Esophagus muscularis mucosa (tissue), 4 donors: ENCODE measurements at places on chromosomes 7 and 10.

DNA sequence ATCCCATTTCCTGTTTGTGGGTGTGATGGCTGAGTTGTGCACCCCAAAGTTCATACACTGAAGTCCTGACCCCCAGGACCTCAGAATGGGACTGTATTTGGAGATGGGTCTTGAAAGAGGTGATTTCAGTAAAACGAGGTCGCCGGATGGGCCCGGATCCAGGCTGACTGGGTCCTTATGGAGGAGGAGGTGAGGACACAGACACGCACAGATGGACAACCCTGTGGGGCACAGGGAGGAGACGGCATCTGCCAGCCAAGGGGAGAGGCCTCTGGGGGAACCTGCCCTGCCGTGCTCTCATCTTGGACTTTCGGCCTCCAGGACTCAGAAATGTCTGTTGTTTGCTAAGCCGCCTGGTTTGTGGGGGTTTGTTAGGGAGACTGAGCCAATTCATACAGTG lies 61.1 kb downstream of the PTPRN2 start:
- DNase-seq, result no peak

- no peak for DNase-seq
Measured at GRCh38 chr7:106871793-106872571, 6.9 kb downstream of the PIK3CG start.

DNA sequence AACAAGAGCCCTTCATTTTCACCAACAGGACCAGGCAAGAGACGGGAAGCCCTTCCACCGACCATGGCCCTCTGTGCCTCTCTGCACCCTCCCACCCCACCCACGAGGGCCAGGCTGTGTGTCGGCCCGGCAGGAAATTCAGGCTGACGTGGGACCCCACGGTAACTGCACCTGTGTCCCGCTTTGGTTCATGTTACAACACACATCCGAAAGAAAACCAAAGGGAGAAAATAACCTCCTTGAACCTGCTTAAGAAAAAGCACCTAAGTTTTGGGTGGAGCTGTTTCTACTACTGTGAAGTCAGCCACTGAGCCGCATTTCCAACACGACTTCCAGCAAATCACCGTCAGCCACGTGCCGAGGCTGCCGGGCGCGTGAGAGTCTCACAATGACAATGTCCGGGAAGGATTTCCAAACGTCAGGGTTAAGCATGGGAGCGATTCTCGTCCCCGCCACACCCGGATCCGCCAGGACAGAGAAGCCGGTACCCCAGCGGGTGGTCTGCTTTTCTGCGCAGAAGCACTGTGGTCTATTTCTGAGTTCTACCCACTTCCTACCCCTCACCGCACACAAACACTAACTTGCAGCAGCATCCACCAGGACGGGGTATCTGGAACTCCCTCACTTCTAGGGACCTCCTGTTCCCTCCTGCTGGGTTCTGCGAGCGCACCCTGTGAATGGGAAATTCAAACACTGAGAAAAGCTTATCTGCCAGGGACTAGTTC lies 36.6 kb downstream of the AMZ1 start:
- DNase-seq, result no peak

DNA sequence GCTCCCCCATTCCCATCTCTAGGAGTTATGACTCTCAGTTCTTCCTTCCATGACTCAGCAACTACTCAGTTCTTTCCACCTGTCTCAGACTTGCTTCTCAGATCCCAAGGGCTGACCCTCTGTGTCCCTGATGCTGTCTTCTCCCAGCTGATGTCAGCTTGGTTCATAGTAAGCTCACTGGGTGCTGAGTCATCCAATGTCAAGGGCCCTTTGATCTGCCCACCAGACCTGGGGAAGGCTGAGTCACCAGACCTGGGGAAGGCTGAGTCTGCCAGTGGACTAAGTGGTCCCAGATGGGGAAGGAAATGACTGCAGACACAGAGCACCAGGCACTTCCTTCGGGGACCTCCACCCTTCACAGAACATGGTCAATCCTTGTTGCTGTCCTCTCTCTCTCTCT lies 76.1 kb upstream of the ZEB1 start:
- no peak for DNase-seq

DNA sequence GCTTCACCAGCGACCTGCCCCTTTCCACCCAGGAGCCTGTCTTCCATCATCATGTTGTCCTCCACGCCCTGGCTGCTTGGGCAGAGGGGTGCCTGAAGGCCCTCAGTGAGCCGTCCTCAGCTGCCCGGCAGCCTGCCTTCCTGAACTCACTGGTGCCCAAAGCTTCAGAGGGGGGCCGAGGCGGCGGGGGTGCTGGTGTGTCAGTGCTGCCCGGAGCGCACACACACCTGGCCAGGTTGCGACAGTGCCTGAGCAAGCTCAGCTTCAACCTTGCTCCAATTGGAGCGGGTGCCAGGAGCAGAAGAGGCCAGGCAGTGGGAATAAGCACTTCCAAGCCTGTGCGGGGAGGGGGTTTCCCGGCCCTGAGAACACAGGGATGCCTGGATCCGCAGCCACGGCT lies 566.3 kb downstream of the INHBA start:
- no peak for DNase-seq

- no peak for DNase-seq
Measured at GRCh38 chr10:79226391-79227245, 120.7 kb upstream of the PPIF start.

- DNase-seq, result no peak
Measured at GRCh38 chr10:77421591-77421990, 216.0 kb downstream of the KCNMA1 start.

GRCh38 chr7:74542558-74543117 lies 88.9 kb downstream of the GTF2IRD1 start:
- DNase-seq, result no peak

- no peak for DNase-seq
Measured at GRCh38 chr10:100723180-100723579, 22.2 kb upstream of the PAX2 start.

DNA sequence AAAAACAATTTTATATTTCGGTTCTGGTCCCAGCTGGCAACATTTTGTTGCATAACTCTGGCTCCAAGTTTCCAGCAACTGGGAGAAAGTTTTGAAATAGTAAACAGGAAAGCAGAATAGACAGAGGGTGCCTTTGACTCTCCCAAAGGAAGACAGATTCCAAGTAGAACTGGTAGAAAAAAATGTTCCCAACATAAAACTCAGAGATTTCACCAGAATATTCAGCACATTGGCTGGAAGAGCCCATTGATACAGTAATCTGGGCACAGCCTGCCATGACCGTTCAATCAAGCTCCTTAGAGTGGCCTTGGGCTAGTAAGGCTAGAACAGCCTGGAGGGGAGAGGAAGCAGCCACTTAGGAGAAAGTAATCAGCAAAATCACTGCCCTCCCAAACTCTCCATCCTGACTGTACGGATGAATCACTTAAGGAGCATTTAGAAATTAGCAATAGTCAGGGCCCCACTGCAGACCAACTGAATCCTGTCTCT lies 120.4 kb downstream of the CUBN start:
- DNase-seq, result peak; percentile 74

- no peak for DNase-seq
Measured at GRCh38 chr7:1667566-1668395, 2.3 kb upstream of the ELFN1 start.

DNA sequence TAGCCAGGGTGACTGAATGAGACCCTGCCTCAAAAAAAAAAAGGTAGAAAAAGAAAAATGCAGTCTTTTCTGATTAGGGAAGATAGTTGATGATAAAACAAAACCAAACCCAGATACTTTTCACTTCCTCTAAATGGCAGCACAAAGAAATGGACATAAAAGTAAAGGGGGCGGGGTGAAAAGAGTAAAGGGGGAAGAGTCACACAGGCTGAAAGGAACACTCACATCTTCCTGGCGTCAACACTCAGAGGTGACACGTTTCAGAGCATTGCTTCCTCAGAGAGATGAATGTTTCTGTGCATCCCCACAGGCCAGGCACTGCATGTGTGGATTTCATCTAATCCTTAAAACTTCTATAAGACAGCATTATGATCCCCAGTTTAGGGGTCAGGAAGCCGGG lies 81.2 kb downstream of the HIPK2 start:
- no peak for DNase-seq

DNA sequence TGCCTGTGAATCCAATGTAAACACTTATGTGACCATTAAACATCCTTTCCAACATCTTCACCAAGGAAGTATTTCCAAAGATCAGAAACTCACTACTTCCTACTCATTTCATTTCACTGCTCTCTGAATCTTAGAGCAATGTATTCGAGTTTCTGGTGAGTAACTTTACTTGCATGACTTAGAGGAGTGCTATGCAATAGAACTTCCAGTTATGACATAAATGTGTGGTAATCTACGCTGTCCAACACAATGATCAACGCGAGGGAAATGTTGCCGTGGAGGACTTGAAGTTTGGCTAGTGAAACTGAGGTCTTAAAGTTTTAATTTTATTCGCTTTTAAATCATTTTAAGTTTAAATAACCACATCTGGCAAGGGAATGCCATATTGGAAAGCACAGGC lies 1326.3 kb downstream of the XPNPEP1 start:
- DNase-seq, result no peak

GRCh38 chr7:25481891-25482290 lies 253.6 kb upstream of the NPVF start:
- DNase-seq, result no peak

DNA sequence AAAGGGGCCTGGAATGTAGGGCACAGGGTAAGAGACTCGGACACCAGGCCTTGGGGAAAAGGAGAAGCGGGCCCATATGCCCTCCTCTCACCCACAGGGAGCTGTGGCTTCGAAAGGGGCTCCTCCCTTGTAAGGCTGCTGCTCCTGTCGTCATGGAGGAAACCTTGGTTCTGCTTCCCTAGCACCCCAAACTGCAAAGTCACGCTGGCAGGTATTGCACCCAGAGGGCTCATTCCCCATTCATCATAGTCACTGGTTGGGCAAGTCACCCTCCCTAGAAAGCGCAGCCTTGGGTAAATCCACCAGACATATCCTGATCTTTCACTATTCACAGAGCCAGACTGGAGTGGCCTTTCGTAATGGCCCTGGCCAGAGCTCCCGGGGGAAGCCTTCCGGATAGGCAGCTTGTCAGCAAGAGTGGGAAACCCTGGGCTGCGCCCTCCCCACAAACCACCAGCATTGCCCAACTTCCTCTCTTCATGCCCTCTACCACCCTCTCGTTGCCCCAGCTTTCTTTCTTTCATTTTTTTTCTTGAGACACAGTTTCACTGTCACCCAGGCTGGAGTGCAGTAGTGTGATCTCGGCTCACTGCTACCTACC lies 121.0 kb downstream of the HIP1 start:
- peak; percentile 94 for DNase-seq

GRCh38 chr10:34638406-34639054 lies 176.6 kb downstream of the PARD3 start:
- DNase-seq, result peak; percentile 95

DNA sequence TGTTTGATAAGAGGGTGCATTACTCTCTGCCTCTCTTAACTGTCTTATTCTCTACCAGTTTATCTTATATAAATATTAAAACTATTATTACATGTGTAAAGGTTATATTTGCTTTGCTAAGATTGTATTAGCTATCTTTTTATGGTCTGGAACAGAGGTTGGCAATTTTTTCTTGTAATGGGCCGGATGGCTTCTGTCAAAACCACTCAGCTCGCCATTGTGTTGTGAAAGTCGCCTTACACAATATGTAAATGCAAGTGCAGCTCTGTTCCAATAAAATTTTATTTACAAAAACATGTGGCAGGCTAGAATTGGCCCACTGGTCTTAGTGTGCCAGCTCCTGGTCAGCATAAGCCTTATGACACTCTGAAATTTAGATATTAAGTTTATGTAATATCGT lies 185.8 kb downstream of the SDK1 start:
- DNase-seq, result no peak

DNA sequence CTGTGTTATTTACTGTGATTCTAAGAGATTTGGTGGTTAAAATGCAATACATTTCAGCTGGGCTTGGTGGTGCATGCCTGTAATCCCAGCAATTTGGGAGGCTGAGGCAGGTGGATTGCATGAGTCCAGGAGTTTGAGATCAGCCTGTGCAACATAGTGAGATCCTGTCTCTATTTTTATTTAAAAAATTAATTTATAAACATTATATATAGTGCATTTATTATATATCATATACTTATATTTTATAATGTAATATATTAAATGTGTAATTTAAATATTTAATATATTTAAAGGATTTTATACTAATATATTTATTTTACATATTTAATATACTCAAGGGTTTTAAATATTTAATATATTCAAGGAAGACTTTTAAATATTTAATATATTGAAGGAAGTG lies 402.8 kb upstream of the PCDH15 start:
- no peak for DNase-seq

DNA sequence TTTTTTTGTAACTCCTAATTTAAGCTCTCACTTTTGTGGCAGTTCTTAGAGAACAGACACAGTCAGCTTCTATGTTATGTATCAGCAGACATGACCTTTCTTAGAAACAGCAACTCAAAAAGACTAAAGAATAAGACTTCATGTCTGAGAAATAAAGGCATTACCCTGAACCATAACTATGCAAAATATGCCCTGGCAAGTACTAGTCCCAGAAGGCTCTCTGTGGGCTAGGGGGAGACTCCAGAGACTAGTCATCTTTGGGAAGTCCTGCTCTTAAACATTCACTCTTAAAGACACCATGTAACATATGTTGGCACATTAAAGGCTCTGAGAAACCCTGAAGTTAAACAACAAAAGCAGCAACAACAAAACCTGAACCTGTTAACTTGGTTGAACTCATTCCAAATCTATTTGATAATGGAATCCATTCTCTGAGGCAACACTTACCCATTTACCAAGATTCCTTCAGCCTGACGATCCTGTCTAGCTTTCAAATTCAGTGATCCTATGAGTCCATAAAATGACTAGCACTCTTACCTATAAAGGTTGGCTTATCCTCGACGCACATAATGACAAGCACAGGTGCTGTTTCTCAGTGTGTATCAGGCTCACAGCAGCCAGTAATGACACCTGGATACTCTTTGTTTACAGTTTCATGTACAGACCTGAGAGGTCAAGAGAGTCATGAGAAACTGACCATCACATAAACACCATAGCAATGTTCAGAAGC lies 62.3 kb downstream of the OSBPL3 start:
- DNase-seq, result no peak

DNA sequence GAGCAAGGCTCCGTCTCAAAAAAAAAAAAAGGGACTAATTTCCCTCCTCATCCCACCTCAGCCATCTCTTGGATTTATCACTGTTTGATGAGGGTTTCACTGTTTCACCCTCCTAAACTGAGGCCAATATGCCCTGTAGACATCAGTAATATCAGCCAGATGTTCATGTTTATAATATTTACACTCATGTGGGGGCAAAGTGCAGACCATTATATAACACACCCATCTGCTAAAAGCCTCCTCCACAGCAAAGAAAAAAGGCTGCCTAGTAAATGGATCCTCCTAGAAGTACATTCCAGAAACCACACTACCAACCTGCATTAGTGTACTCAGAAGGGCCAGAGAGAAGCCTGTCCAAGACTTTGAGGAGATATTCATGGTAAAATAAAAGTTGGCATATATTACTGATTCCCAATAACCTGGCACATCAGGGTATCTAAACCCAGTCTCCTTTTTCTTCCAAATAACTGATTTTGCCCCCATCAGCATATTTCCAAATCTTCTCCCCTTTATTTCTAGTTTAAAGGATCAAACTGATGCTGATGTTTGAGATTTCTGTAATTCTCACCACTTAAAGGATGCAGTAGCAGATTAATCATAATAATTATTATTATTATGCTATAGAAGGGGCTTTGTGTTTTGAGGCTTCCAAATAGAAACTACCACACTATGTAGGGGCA lies 55.1 kb downstream of the LGI1 start:
- no peak for DNase-seq
